Activated T-cell treated with anti-CD3 and anti-CD28 coated beads, Interleukin-2, amount 50 U/mL, for 24 hours (primary cell): ENCODE measurements at places on chromosomes 12 and 14.

DNA sequence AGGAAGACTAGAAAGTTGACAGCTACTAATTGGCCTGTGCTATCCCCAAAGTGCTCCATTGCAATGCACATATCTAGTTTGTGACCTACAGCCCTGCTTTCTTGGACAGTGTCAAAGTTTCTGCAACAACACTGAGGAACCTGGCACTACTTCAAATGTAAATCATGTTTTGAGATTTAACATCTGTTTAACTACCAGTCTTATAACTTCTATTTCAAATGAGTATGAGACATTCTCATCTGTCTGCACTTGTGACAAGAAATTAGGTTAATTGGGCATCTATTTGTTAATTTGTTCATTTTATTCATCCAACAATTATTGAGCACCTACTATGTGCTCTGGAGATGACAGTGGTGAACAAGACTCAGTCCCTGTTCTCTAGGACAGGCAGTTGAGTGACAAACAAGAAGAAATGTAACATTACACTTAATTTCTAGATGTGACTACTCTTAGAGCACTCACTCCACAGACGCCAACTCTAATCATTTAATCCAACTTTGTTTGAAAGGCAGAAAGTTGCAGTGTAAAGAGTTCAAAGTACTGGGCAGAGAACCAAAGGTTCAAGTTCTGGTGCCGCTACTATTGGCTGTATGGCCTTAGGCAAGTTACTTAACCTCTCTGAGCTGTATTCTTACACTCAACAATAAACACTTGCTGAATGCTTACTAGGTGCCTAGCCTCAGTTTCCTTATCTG lies 74.8 kb downstream of the HECTD4 start:
- DNase-seq: no peak

DNA sequence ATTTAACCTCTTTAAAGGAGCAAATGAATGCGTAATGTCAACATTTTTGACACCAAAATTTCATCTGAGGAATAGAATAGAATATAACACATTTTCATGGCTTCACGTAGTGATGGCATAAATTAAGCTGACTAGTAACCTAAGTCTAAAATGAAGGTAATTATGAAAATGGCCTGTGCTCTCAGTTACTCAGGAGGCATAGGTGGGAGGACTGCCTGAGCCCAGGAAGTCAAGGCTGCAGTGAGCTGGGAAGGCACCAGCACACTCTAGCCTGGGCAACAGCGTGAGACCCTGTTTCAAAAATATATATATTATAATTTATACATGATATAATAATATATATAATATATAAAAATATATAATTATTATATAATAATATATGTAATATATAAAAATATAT lies 383.2 kb upstream of the ATP2B1 start:
- DNase-seq: no peak

GRCh38 chr14:102826161-102826560 lies 48.9 kb downstream of the TRAF3 start:
- DNase-seq: no peak

DNA sequence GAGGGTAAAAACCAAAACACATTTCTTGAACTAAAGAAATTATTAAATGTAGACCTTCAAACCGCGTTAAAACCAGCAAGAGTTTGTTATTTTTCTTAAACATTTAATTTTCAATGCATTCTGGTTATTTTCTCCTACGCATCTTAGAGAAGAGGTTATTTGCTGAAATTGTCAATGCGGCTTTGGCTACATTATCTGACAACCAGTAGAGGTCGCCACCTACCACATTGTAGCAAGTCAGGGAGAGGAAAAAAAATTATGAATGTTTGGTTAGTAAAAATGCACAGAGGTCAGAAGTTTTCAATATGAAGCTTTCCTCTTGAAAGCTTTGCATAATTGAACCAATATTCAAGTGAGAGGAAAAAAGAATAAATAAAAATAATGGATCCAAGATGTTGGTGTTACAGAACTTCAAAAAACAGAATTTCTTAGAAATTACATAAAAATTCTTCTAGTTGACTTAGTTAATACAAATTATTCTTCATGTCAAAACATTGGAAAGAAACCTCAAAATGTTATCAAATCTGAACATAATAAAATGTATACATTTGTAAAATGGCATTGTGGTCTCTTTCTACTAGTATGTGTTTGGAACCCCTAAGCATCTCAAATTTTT lies 159.4 kb upstream of the TMTC2 start:
- DNase-seq: no peak

DNA sequence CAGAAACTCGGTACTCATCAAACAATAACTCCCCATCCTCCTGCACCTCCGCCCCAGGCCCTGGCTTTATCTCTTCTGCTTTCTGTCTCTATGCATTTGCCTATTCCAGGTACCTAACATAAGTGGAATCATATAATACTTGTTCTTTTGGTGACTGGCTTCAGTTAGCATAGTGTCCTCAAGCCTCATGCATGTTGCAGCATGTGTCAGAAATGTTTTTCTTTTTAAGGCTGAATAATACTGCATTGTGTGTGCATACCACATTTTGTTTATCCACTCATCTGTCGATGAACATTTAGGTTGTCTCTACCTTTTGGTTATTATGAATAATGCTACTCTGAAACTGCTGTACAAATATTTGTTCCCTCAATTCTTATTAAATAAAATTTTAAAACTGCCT lies 117.1 kb downstream of the KICS2 start:
- DNase-seq: no peak

- DNase-seq: no peak
Measured at GRCh38 chr12:95549392-95550084, 1.7 kb downstream of the USP44 start.

DNA sequence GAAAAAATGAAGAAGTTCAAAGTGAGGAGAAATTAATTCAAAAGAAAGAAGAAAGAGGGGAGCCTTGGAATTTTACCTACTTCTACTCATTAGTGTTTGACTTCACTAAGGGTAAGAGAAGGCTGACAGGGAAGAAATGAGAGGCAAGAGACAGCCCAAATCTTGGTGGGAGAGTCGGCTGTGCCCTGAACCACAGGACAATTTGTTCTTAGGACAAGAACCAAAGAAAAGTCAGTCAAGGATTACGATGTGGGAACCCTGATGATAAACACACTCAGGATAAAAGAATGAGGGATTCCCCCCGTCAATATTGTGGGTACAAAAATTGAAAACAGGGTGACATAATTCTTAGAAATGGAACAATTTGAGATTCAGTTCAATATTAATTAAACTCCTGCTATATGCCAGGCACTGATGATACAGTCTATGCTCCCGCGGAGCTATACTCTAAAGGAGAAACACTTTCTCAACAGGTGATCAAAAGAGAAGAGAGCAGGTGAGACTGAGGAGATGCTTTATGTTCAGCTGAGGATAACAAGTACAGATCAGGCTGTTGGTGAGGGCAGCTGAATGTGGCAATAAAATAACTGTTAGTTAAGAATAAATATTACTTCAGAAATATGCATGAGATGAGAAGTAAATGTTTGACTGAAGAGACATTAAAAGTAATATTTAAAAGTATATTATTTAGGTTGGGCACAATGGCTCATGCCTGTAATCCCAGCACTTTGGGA lies 175.4 kb downstream of the SLC25A21 start:
- DNase-seq: no peak

DNA sequence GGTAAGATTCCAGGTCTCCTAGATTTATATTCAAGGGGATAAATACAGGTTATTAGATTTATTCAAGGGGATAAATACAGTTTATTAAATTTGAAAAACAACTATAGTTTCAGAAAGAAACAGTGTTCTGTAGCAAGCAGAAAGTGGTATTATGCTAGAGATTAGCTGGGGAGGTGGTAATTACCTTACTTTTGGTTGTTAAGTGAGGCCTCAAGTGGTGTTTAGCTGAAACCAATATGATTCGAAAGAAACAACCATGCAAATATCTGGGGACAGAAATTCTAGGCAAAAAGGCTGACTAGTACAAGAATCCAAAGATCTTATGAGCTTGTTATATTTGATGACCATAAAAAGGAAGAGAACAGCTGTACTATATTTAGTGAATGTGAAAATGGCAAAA lies 6.2 kb downstream of the OR4N5 start:
- no peak for DNase-seq

GRCh38 chr12:4118601-4119156 lies 154.9 kb upstream of the CCND2 start:
- peak; percentile 62 for DNase-seq

DNA sequence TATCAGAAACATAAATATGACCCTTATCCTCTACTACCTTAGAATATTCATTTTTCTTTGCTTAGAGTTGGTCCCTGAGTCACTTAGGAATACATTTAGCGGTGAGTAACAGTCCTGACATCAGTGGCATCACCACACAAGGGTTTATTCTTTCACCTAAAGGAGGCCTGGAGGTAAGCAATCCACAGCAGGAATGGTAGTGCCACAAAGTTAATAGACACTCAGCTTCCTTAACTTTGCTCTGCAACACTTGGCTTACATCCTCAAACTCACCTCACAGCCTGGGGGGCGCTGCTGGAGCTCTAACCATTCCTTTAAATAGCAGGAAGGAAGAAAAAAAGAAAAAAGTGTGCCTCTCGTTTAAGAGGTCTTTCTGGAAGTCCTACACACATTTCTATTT lies 29.1 kb downstream of the BBOF1 start:
- DNase-seq: no peak

GRCh38 chr14:65412856-65413738 lies 567 bp downstream of the FUT8 start:
- DNase-seq: no peak

DNA sequence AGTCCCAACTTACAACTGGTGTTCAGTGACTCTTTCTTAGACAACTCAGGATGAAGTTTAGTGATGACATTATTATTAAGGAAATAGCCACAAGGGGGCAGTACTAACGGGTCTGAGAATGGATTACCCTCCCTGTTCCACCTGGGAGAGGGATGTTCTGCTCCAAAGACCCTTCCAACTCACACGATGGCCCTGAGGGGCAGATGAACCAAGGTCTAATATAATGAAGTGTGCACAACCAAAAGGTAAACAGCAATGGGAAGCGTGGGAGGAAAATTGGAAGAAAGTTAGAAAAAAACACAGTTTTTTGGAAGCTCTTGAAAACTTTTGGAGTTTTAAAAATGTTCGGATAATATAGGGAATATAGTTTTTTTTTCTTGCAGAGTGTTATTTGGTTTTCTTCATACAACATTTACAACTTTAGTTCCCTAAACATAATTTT lies 24.0 kb downstream of the FGF6 start:
- no peak for DNase-seq

GRCh38 chr12:79317179-79317847 lies 373.5 kb downstream of the PAWR start:
- no peak for DNase-seq

GRCh38 chr14:103031566-103031911 lies 25.8 kb downstream of the CDC42BPB start:
- no peak for DNase-seq

DNA sequence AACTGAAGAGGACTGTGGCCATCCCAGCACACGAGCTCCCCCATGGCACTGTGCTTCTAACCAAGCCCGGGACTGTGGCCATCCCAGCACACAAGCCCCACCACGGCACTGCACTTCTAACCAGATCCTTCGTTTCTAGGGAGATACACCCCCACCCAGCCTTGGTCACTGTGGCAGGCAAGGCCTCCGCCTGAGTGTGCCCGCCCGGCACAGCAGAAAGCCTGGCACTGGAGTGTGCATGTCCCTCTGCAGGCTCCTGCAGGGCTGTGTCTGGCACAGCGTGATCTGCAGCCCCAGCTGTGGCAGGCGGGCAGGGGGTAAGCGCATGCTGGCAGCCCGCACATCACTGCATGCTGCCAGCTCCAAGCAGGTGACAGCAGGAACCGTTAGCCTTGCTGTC lies 49.8 kb downstream of the CCDC85C start:
- no peak for DNase-seq

GRCh38 chr14:40402957-40403356 lies 970.7 kb upstream of the FBXO33 start:
- DNase-seq: no peak

- no peak for DNase-seq
Measured at GRCh38 chr14:77407158-77407557, 16.2 kb downstream of the NOXRED1 start.

DNA sequence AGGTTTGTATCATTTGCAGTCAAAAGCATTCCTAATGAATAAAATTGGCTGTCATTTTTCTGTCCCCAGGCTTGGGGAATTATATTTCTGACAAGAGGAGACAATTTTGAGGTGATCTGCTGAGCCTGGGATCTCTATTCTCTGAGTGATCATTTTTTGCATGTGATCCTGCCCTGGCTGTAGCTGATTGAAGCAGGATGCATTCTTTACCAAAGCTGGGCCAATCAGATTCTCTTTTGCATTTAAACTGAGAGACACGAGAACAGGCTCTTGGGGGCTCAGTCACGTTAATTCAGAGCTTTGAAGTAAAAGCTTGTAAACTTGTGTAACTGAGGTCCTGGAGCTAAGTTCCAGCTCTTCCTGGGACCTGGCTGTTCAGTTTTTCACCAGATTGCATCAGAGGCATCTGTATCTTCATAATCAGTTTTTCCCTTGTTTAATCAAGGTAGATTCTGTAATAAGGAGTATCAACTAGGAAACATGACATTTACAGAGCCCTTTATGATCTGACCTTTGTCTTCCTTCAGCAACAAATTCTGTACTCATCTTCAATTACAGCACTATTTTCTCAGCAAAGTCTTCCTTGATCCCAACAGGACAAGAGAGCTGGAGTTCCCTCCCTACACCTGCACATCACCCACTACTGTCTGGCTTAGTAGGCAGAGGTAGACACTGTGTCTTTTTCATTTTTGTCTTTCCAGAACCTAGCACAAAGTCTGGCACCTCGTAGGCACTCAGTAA lies 35.0 kb upstream of the MANSC4 start:
- no peak for DNase-seq

- no peak for DNase-seq
Measured at GRCh38 chr12:80559766-80560165, 115.7 kb downstream of the PTPRQ start.

DNA sequence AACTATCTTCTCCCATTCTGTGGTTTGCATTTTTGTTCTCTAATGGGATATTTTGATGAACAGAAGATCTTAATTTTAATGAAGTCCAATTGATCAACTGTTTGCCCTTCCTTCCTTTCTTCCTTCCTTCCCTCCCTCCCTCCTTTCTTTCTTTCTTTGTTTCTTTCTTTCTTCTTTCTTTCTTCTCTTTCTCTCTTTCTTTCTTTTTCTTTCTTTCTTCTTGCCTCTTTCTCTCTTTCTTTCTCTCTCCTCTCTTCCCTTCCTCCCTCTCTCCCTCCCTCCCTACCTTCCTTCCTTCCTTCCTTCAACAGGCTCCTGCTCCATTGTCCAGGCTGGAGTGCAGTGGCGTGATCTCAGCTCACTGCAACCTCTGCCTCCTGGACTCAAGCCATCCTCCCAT lies 18.9 kb downstream of the MAP1LC3B2 start:
- no peak for DNase-seq

DNA sequence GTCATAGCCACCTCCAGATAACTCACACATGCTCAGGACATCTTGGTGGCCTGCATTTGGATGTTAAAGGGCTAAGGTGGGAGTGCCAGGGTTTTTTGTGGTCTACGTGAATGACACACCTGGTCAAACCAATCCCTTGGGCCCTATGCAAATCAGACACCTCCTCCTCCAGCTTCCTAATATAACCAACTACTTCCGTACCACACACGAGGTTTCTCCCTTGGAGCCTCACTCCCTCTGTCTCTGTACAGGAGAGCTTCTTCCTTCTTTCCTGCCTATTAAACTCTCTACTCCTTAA lies 19.6 kb downstream of the APOBEC1 start:
- DNase-seq: no peak

GRCh38 chr14:93527203-93527607 lies 96.5 kb downstream of the UNC79 start:
- DNase-seq: no peak
